Astrocyte (in vitro differentiated cells and primary cell): ENCODE measurements at places on chromosomes 12 and 14.

DNA sequence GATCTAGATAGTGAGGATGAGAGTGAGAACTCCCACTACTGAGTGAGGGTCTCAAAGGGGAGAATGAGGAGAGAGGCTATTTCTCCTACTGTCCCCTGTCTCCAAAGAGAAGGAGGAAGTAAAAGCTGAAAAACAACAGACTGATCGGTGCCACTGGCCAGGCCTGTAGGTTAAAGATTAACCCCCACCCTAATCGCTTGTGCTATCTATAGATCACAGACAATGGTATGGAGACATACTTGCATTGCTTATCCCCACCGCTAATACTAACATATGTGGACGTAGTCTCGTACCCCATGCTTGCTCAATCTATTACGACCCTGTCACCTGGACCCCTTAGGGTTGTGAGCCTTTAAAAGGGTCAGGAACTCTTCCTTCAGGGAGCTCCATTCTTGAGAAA, 777.9 kb upstream of the TMEM132C start:
- no peak for DNase-seq

DNA sequence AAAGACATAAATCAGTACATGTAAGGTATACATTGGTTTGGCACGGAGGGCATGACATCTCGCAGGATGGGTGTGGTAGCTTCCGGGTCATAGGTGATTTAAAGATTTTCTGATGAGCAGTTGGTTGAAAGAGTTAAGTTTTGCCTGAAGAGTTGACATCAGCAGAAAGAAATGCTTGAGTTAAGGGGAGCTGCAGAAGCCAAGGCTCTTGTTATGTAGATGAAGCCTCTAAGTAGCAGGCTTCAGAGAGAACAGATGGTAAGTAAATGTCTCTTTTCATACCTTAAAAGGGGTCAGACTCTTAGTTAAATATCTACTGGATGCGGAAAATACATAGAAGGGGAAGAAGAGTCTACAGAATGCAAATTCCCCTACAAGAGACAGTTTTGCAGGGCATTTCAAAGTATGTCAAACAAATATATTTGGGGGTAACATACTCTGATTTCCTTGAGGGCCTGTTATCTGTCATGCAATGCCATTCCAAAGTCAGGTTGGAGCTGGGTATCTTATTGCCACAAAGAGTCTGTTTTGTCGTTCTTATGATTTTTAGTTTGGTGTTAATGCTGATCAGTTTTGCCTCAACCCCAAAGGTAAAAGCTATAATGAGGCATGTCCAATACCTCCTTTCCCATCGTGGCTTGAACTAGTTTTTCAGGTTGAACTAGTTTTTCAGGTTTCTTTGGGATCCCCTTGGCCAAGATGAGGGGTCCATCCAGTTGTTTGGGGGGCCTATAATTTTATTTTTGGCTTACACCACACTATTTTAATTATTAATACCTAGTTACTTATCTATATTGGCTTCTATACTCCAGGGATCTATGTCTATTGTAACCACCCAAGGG, 67.0 kb downstream of the PTHLH start:
- DNase-seq, result no peak

GRCh38 chr12:4540170-4540569, 1.5 kb downstream of the RAD51AP1 start:
- DNase-seq, result no peak

GRCh38 chr14:50362764-50363713, 33.6 kb downstream of the CDKL1 start:
- DNase-seq, result no peak

GRCh38 chr12:58372298-58372697, 430.9 kb downstream of the ATP23 start:
- DNase-seq, result no peak

- no peak for DNase-seq
Observed at GRCh38 chr14:93462479-93462878, 31.7 kb downstream of the UNC79 start.

DNA sequence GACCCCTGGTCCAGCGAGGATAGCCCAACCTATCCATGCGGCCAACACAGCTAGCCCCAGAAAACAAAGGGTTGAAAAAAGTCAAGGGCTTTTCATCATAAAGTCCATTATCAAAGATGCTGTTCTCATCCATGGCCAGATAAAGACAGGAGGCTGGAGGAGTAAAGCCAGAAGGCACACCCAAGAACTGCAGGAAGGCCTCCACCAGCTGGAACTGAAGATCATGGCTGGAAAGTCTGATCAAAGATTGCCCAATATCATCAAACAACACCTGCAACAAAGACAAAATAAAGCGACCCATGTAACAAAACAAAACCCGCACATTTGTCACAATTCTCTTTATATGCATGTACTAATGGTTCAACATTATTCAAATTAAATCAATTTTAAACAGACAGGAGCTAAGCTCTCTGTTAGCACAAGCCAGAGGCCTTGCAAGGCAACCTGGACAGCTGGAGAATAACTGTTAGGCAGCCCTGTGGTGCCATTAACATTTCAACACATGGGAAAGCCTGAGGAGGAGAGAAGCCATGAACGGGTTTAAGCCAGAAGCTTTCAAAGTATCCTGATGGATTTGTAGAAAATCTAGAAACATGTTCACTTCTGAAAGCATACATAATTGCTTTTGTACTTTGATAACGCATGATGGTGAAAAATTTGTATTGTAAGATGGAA, 34.1 kb downstream of the PSMC1 start:
- DNase-seq, result no peak

DNA sequence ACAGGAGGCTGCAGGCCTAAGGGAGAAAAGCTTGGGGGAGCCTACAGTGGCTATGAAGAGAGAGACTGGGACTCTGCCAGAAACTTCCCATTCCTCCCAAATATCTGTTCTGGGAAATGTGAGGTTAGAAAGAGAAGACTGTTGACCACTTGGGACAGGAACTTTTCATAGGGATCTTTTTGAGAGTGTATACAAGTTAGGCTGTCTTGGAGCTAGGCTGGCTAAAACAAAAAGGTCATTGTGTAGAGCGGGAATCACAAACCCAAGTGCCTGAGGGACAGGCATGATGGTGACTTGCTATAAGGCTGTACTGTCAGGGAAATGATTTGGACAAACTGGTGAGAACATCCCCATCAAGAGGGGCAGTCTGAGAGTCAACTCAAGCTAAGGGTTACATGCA, 175.1 kb downstream of the GRIP1 start:
- DNase-seq, result no peak

DNA sequence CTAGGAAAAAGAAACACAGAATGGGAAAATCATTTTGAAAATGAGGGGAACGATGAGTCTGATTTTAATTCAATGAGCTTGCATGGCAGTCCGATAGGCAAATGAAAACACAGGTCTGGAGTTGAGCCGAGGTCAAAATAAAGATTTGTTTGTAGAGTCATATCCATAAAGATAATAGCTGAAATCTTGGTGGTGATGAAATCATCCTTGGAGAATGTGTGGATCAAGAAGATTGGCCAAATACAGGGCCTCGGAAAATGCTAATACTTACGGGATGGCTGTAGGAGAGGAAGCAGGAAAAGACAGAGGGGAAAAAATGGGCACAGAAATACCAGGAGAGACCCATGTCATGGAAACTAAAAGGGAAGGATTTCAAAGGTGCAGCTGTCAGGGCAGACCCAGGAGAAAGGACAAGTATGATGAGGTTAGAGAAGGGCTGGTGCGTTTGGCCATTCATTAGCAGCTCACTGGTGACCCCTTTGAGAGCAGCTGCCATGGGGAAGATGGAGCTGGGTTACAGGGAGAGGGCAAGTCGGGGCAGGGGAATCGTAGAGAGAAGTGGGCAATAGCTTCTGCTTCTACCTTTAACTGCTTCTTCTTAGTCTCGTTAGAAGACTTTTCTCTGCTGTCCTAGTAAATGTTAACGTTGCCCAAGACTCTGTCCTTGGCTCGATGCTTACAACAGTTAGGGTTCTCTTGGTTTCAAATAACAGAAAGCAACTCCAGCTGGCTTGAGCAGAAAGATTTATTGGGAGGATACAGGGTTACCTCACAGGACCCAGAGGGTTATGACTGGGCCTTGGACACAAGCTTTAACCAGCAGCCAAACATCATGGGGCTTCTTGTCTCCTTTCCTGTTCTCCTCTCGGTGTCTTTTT, 161.8 kb downstream of the EFCAB11 start:
- DNase-seq, result peak; percentile 77

DNA sequence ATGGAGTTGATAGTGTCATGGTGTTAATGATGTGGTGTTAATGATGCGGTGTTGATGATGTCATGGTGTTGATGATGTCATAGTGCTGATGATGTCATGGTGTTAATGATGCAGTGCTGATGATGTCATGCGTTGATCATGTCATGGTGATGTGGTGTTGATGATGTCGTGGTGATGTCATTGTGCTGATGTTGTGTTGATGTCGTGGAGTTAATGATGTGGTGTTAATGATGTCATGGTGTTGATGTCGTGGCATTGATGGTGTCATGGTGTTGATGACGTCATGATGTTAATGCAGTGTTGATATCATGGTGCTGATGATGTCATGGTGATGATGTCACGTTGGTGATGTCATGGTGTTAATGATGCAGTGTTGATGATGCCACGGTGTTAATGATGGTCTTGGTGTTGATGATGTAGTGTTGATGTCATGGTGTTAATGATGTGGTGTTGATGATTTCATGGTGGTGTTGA, 49.1 kb upstream of the RIMBP2 start:
- DNase-seq, result peak; percentile 45

DNA sequence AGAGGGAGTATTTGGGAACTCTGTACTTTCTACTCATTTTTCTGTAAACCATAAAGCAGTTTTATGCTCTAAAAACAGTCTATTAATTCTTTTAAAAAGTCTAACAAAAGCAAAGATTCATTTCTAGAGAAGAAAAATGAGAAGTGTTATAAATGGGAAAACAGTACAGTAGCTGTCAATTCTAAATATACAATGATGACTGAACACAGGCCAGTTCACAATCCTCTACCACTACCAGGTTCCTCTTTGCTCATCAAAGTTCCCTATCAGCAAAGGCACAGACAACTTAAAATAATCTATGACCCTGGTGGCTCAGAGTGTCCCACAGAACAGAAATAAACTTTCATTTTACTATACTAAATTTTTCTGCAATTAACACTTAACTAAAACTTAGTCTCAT, 12.5 kb downstream of the NAA25 start:
- DNase-seq, result no peak

DNA sequence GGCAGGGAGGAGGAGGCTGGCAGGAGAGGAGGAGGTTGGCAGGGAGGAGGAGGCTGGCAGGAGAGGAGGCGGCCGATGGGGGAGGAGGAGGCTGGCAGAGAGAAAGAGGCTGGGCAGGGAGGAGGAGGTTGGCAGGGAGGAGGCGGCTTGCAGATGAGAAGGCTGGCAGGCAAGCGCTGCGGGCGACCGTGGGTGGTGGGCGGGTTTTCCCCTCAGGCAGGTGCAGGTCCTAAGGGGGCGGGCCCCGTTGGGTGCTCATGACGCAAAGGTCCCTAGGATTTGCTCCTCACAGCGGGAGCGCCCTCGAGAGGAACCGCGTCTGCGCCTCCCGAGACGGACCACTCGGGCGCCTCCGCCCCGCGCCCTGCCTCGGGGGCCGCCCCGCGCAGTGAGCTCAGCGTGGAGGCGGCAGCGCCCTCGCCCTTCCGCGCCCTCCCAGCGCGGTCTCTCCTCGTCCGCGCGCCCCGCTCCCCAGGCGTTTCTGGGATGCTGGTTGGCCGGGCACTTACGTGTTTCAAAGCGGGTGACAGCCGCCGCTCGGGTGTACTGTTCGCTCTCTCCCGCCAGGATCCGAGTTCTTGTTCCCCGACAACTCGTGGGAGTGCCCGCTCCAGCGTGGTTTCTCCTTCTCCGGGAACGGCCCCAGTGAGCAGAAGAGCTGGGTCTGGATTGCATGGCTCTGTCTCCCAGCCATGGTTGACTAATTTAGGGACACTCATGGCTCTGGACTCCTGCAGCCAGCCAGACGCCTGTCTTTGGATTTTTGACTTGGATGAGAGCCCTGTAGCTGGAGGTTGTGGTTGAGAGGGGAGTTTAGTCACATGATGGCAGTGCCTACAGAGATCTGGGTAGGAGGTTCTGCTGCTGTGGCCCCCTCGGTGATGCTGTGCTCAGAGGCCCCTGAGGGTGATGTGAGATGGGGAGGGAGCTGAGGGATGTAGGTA, 64.1 kb upstream of the PPP4R3A start:
- DNase-seq, result peak; percentile 30

DNA sequence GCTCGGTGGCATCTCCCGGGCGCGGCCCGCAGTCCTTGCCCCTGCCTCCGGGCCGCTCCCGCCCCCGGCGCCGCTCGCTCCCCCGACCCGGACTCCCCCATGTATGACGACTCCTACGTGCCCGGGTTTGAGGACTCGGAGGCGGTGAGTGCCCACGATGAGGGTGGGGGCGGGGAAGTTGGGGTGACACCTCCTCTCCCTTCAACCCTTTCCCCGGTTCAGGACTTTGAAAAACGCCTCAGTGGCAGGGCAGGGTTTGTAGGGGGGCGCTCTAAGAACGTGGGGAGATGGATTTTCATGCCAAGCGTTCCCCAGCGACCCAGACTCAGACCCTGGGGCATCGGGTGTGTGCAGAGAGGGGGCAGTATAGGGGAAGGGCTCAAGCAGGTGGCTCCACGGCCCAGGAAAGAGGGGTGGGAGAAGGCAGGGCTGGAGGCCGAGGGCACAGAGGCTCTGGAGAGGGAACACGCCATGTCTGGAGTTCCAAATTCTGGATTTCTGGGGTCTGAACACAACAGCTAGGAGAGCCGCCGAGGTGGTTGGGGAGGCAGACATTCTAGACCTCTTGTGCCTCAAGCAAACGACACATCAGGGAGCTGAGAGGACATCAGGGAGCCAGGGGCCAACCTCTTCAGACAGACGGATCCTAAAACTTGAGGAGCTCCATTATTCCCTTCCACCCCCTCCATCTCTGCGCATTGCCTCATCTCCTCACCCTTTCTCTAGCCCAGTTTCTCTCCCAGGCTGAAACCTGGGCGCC, 715 bp downstream of the CACNB3 start:
- no peak for DNase-seq

DNA sequence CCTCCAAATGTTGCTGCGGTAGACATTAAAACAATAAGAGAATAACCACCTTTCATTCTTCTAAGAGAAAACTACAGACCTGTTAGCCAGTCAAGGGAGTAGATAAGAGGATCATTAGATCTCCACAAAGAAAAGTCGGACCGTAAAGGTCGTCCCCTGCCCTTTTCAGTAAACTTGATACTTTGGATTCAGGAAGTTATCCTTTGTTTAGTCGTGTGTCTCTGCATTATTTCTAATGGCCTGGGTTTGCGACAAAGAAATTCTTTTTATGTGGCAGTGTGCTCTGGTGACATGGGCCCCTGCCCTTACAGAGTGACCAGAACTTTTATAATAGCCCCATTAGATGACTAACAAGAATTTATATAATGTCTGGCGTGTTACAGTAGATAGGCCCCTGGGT, 44.6 kb upstream of the EVL start:
- no peak for DNase-seq

DNA sequence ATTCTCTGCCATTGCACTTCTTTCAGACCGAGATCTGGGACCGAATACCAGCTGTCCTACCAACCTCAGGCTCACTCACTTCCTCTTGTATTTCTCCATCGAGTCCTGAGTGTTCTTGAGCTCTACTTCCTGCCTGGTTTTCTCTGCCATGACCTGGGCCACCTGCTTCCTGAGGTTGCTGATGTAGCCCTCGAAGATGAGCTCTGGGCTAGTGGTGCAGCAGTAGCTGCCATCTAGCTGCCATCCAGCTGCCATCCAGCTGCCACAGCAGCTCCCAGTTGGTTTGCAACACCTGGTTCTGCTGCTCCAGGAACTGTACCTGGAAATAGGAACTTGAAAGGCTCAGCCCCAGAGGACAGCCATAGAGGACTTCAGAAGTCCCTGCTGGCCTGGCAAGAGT, 15.0 kb upstream of the KRT73 start:
- DNase-seq, result no peak

- no peak for DNase-seq
Observed at GRCh38 chr12:125852116-125852515, 786.9 kb downstream of the AACS start.
